CD14-positive monocyte (primary cell): ENCODE measurements at places on chromosomes 7 and 10.
A peak's percentile ranks its signal among the peaks of the same experiment; 100 is the strongest.

- DNase-seq: no peak
These were observed 26.7 kb downstream of the PIK3CG start for GRCh38 chr7:106891548-106892410.

GRCh38 chr7:95963446-95963990 is 191.2 kb downstream of the DYNC1I1 start:
- no peak for DNase-seq

DNA sequence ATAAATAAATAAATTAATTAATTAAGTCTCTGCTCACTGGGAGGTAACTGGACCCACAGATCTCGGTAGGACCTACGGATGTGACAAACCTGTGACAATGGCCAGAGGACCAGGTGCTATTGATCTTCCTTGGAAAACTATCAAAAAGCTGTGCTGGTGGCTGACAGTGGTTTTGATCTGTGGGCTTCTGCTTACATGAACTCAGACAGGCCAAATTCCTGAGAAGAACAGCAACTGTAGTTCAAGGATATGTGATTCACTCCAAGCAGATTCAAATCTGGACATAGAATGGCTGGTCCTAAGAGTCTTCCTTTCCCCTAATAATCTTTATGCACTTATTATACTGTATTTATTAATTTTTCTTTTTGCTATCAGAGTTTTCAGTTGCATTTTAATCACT is 80.0 kb downstream of the ATXN7L1 start:
- DNase-seq: no peak

DNA sequence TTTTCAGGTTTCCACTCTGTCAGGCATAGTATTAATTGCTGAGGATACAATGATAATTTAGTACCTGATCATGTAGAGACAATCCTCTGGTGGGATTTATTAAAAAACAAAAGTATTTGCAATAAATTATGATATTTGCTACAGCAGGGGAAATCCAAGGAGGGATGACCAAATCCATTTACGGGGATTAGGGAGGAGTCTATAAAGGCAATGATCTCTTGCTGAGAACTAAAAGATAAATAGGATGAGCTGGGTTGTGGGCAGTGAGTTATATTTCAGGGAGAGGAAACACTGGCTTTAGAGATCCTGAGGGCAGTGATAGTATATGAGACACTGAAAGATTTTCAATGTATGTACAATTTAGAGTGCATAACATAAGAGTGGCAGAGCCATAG is 305.5 kb downstream of the GPR37 start:
- DNase-seq: no peak

- no peak for DNase-seq
These were observed 34.9 kb downstream of the TAX1BP1 start for GRCh38 chr7:27774717-27775328.

DNA sequence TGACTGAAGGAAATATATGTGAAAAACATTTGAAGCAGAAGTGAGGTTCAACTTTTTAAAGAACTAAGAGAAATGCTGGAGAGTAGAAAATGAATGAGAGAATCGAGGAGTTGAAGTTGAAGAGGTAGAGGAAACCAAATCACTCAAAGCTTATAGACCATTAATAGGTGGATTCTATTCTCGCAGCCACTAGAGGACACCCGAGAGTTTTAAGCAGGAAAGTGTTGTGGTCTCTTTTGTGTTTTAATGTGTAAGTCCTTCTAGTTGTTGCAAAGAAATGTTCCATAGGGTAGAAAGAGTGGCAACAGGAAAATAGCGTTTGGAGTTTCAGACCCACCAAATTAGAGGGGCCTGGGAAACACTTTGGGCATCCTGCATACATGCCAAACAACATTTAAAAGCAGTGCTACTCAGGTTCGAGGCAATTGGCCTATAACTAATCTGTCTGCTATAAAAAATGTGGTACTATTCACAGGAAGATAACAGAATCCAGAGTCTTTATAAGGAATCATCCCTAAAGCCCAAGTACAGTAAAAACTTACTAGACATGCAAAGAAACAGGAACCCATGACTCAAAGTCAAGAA is 75.3 kb upstream of the TAS2R16 start:
- no peak for DNase-seq

GRCh38 chr10:11603741-11604140 is 7.7 kb downstream of the USP6NL start:
- DNase-seq: no peak

GRCh38 chr7:32379510-32380112 is 110.6 kb downstream of the LSM5 start:
- DNase-seq: no peak

- no peak for DNase-seq
These were observed 81.4 kb downstream of the CACNA2D1 start for GRCh38 chr7:82362129-82362706.

- no peak for DNase-seq
These were observed 1.2 kb downstream of the PPP1R9A start for GRCh38 chr7:94908323-94909178.

DNA sequence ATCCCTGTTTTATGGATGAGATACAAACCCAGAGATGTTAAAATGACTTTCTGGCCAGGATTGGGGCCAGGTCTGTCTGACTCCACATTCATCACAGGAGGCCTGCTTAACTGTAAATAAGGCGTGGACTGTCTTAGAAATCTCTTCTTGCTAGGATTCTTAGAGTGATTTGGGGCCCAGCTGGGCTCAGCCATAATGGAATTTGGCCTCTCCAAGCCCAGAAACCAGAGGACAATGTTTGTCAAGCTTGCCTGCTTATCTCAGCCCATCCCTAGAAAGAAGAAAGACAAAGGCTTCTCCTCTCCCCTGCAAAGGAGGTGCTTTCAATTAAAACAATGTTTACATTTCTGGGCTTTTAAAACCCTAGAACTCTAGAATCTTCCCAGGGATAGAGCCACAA is 2.9 kb downstream of the HABP2 start:
- no peak for DNase-seq

- DNase-seq: no peak
These were observed 61.0 kb downstream of the PLPP4 start for GRCh38 chr10:120517881-120518484.

- peak; percentile 39 for DNase-seq
These were observed 194.9 kb downstream of the SUGCT start for GRCh38 chr7:40329601-40330153.

DNA sequence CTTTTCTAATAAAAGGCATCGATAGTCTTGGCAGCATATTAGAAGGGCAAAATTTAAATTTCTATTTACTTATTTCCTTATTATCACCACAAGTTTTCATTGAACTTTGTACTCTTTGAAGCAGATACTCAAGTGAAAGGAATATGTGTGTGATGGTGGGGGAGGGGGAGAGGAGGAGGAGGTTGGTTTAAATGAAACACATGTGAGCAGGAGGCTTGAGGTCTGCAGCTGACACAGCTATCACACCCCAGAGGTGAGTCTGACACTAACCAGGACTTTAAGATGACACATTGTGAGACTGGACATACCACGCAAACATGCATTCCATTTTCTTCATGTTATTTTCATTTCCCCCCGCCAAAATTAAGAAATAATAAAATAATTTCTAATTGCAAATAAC is 63.3 kb downstream of the CTTNBP2 start:
- no peak for DNase-seq

DNA sequence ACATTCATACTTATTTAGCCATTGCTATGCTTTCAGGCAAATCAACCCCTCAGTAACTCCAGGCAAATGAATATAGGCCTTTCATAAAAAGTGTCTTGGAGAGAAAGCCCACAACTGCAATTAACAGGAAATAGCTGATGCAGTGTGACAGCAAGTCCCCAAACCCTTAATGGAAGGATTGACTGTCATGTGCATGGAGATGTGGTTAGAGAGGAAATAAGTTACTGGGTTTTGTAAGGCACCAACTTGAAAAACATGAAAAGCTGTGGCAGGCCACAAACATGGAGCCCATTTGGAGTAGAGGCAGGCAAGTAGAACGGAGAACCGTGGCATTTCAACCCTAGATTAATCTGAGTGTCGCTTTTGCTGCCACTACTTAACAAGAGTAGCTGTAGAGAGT is 549.4 kb upstream of the C7orf33 start:
- DNase-seq: no peak

- no peak for DNase-seq
These were observed 718 bp upstream of the UMAD1 start for GRCh38 chr7:7639847-7640220.

DNA sequence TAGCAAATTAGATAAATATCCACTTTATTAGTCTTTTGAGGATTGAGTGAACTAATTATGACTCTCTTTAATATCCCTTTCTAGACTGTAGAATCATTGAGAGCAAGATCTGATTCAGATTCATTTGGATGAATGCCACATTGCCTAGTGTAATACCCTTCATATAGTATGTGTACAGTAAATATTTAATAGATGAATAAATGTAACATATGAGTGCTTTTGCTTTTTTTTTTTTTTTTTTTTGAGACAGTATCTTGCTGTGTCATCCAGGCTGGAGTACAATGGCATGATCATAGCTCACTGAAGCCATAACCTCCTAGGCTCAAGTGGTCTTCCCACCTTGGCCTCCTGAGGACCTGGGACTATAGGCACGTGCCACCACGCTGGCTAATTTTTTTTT is 14.8 kb downstream of the SAMD8 start:
- DNase-seq: no peak

DNA sequence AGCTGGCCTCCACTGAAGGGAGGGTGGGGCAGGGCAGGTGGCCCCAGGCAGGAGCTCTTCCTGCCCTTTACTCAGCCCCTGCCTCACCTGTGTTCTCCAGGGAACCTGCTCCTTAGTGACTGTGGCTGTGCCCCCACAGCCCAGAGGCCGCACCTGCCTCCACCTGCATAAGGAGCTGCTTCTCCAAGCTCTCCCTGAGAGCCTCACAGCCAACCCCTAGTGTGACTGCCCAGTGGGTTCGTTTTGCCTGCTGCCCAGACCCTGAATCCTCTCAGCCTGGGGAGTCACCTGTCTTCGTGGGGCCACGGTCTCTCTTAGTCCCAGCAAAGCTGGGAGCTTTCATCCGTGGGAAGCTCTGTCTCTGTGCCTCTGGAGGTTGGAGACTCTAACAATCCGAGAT is 94.4 kb downstream of the GLRX3 start:
- no peak for DNase-seq

DNA sequence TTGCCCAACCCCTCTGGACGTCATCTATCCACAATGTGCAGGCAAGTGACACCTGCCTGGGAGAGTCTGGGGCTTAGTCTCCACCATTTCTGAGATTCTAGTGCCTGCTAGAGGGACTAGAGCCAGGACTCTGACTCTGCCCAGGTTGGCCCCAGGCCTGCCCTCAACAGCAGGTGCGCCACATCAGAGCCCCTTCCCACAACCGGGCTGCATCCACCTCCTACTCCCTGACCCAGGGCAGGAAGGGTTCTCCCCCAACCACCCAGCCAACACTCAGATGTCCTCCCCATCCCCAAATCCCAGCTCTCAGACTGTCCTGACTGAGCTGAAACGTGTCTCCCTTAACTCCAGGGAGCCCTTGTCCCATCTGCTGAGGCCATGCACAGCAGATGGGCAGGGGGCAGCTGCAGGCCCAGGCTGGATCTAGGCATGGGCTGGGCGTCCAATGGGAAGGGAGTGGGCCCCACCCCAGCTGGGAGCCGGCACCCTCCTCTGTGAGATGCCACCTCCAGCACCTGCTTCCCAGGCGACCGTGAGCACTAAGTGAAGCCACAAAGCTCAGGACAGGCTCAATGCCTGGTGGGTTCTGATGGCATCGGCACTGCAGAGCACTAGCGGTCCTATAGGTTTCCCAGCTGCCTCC is 49.2 kb downstream of the RASGEF1A start:
- DNase-seq: no peak

GRCh38 chr7:109963741-109964140 is 1127.2 kb upstream of the LRRN3 start:
- no peak for DNase-seq

- DNase-seq: no peak
These were observed 7.6 kb downstream of the ZRANB1 start for GRCh38 chr10:124949543-124949942.

DNA sequence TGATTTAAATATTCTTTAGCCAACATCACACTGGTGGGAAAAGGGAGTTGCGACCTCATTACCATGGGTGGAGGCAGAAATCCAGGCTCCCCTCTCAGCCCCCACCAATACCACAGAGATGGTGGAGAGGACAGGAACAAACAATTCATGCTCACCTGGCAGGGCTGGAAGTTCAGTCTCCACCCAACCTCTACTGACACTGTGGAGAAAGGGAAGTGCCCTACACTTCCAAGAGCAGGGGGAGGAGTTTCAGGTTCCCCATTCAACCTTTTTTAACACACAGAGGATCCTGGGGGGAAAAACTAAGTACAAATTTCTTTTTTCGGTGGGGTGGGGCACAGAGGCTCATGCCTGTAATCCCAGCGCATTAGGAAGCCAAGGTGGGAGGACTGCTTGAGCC is 210.1 kb upstream of the KCTD7 start:
- DNase-seq: no peak

GRCh38 chr7:107180378-107180777 is 11.6 kb downstream of the HBP1 start:
- DNase-seq: peak; percentile 42

DNA sequence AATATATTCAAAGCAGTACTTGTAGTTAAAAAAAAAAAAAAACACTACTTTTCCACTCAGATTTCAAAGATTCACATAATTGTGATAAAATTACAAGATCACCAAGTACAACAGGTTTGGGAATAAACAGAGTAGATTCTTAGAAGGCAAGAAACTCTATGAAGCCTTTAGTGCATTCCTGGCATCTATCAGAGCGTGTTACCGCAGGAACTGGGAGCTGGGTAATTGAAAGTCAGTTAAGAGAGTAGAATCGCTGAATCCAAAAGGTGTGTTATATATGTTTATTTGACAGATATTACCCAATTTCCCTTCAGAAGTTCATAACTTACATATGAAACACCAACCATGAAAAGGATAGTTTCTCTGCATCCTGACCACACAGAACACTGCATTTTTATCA is 159.2 kb upstream of the PLXNA4 start:
- no peak for DNase-seq
